ENCODE measurements at places on chromosomes 7 and 10.

DNA sequence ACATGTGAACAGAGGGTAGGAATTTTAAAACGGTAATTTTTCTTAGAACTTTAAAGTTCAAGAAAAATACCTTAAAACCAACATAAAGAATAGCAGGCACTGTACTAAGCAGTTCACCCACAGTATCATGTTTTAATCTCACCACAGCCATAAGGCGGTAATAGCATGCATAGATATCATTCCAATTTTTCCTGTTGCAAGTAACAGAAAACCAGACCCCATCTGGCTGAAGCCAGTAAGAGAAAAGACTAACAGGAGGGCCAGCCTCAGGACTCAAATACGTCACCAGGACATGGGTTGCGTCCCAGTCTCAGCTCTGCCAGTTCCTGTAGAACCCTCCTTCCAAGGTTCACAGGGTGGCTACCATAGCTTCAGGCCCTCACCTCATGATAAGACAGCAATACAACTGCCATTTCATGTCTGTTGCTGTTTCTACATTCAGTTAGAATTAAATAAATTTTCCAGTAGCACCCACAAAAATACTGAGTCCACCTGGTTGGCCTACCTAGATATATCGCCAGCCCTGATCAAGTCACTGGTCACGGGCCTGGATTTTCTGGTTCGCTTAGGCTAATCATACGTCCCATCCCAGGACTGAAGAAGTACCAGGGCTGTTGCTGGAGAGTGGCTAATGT is 2.0 kb upstream of the RNF32 start:
- no peak for DNase-seq

GRCh38 chr7:22613496-22613895 is 113.5 kb upstream of the IL6 start:
- DNase-seq: no peak

DNA sequence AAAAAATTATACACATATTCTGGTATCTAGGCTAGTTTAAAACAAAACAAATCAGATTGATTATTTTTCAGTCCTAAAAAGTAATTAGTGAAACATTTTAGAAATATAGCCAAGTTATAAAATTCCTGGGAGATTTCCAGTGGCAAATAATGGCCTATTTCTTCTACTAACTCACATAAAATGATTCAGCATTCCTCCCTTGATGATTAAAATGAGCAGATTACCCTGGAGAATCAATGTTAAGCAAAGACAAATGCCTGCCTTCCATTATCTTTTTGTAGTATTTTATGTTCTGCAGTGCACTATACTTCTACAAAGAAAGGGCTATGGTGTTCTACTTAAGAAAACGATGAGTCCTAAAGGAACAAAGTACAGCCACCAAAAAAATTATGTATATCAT is 53.6 kb downstream of the PARD3 start:
- no peak for DNase-seq

DNA sequence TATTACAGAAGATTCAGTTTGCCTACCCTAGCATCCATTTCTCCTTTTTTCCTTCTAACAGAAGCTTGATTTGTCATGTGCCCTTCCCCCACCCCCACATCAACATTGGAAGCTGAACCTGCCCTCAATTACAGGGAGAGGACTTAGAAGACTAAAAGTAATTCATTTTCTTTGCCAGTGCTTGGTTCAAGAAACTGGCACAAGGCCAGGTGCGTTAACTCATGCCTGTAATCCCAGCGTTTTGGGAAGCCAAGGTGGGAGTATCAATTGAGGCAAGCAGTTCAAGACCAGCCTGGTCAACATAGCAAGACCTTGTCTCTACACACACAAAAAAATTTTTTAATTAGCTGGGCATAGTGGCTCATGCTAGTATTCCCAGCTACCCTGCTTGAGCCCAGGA is 32.6 kb downstream of the CCNJ start:
- no peak for DNase-seq

GRCh38 chr7:19111474-19112273 is 5.8 kb downstream of the TWIST1 start:
- no peak for DNase-seq

DNA sequence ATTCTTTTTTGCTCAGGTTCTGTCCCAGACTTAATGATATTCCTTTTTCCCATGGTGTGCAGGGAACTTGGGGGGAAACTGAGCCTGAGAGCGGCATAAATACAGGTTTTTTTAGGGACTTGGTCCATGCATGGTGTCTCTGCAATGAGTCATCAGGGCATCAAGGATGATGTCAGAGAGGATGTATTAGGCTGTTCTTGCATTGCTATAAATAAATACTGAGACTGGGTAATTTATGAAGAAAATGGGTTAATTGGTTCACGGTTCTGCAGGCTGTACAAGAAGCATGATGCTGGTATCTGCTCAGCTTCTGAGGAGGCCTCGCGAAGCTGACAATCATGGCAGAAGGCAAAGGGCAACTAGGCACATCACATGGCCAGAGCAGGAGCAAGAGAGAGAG is 185.4 kb downstream of the RAB11FIP2 start:
- no peak for DNase-seq

DNA sequence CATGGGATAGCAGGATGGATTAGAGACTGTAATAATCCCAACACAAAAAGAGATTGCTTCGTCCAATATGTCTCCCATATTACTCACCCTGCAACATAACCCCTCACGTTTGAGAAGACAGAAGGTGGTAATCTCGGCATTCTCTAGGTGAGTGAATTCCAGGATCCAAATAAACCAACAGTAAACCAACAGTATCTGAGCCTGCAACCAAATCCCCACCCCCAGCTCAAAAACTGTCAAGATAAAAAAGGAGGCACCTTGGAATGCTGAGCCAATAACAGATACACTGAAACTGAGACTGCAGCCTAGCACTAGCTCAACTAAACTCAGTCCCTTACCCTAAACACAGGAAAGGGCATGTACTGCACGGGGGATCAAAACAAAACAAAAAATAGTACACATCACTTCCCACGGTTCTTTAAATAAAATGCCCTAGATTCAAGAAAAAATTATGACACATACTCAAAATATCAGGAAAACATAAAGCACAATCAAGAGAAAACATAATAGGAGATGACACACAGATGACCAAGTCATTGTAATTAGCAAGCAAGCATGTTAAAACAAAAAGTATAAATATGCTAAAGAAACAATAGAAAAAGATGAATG is 28.0 kb downstream of the IPMK start:
- no peak for DNase-seq

DNA sequence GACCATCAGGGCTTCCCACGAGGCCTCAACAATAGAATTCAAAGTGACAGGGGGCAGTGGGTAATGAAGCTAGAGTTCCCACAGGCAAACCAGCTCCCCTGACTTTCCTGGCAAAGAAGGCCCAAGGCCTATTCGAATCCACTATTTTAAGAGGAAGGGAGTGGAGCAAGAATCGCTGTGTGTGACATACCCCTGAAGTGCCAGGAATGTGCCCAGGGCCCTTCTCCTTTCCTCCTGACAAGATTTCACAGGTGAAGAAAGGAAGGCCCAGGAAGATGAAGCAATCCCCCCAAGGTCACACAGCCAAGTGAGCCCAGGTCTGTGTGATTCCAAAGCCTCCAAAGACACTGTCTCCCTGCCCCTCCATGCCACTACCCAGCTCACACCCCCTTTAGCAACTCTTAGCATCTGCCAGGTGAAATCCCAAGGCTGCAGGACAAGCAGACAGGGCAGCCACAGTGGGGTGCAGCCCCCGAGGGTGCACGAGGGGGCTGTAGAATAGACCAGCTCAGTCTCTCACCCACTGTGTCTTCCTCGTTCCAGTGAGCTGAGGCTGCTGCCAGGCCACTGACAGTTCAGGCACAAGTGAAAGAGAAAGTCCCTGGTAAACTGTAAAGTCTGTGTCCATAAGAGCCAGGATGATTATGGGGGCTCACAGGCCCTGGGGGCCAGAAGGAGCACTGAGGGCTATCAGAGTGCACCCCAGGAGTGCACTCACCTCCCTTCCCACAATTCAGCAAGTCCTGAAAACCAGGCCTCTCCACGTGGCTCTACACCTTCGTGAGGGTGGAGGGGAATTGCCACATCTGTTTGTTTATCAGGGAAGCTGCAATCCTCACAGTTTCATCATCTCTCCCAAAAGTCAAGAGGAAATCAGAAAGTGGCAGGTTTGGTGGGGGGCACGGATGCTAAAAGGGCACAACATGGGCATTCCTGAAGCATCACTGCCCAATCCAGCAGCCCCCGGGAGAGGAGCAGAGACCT is 70.8 kb upstream of the ZMIZ1 start:
- DNase-seq: no peak

DNA sequence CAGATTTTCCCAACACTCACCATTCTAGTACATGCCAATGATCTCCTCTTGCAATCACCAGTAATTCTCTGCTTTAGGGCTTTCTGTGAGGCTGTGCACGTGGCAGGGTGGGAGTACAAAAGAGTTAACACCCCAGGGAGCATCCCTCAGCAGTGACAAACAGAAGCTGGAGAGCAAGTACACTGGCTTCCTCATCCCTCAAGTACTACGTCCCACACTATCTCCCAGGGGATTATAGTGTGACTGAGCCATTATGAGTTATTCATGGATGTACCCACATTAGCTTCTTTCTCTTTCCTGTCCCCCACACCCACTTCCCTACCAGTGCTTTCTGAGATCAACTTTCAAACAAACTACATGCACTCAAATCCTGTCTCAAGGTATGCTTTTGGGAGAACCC is 1216.5 kb upstream of the AUTS2 start:
- DNase-seq: no peak

Measured in activated CD4-positive, alpha-beta T cell treated with anti-CD3 and anti-CD28 coated beads, Interleukin-2, Interleukin-4, amounts not matched to agents 100 ng/mL and 50 ng/mL, durations not matched to agents 16 hours and 8 hours (primary cell).